ENCODE measurements at places on chromosomes 12 and 14.
A peak's percentile ranks its signal among the peaks of the same experiment; 100 is the strongest.

GRCh38 chr14:90698379-90698869, 117.8 kb downstream of the TTC7B start:
- ATAC-seq: no peak

- no peak for ATAC-seq
These were observed 4.9 kb downstream of the SIVA1 start for GRCh38 chr14:104757681-104758392.

- no peak for ATAC-seq
These were observed 23.8 kb upstream of the JPH4 start for GRCh38 chr14:23602181-23603095.

DNA sequence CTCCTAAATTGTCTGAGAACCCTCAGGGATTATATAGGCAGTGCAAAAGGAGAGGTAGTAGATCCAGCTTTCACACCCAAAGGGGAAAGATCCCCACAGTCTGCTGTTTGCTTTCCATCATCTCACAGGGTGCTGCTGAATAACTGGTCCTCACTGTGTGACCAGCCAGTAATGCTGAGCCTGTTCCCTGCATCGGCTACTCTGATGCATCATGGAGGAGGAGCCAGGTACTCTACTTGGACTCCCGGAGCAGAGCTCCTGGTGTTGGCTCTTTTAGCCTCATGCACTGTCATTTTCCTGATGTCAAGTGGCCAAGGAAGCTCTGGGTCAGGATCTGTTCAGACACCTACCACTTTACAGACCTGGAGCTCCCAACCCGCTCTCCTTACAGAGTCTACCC, 127.4 kb upstream of the ATF1 start:
- ATAC-seq: no peak

GRCh38 chr12:132446633-132447326, 43.2 kb upstream of the FBRSL1 start:
- no peak for ATAC-seq

GRCh38 chr12:19924360-19924759, 444.0 kb upstream of the PDE3A start:
- ATAC-seq: no peak

DNA sequence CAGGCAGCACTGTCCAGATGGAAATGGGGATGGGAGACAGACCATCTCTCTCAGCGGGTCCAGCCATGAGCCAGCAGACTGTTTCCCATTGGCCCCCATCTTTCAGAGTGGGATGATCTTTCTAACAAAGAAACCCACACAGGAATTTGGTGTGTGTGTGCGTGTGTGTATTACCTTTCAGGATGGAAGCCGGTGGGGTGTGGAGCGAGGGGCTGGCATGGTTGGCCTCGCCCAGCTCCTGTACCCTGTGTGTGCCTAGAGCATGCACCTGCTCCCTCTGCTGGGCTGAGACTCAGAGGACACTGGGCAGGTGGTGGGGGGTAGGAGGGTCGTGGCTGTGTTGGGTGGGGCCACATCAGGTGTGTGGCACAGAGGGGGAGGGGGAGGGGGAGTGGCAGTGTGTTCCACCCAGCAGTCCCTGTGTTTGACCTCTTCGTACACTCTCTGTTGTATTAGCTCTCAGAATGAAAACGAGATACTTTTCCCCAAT, 33.0 kb upstream of the TSPAN9 start:
- no peak for ATAC-seq

DNA sequence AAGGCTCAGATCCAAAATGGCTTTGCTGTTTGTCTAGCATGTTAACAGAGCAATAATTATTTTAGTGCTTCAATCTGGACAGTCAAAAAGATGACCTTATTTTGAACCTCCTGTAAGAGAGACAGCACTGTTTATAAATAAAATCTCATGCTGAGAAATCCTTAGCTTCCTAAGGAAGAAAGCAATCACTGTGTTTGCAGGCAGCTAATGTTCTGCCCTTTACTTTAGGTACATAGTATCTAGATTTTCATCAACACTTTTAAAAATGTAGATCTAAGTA, 105.3 kb downstream of the PRKD1 start:
- ATAC-seq: no peak

DNA sequence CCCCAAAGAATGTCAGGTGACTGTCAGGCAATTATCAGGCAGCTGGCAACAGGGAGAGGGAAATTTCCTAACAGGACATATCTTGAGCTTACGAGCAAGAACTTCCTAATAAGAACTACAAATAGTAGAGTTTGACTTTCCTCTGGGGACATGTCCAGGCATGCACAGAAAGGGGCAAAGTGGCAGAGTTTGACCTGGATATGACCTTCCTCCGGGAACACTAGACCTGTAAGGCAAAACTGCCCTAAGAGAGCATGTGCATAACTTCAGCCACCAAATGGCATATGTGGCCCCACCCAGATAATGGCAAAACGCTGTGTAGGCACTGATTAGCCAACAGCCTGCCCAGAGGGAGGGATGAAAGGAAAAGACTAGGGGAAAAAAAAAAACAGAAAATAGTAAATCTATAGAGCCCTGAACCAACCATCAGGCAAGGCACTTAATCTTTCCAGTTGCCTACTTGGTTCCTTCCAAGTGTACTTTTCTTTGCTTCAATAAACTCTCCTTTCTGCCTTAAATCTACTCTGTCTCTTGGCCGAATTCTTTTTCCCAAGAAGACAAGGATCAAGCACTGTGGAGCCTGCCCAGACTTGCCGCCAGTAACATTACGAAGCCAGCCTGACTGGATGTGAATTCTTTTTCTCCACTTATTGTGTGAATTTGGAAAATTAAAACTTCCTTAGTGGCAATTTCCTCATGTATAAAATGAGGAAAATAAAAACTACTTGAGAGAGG, 164.1 kb downstream of the SPTSSA start:
- ATAC-seq: no peak

GRCh38 chr12:52234223-52234810, 1.3 kb downstream of the KRT7 start:
- no peak for ATAC-seq

GRCh38 chr12:14284184-14284722, 81.2 kb upstream of the ATF7IP start:
- ATAC-seq: no peak

GRCh38 chr12:93008044-93008778, 79.1 kb upstream of the EEA1 start:
- peak; percentile 63 for ATAC-seq

GRCh38 chr14:105659935-105660527, 133.6 kb downstream of the TMEM121 start:
- no peak for ATAC-seq

- ATAC-seq: no peak
These were observed 71.7 kb downstream of the HMGA2 start for GRCh38 chr12:65895759-65896656.

GRCh38 chr14:24398293-24398652, 530 bp upstream of the NYNRIN start:
- no peak for ATAC-seq

- no peak for ATAC-seq
These were observed 142.9 kb upstream of the KITLG start for GRCh38 chr12:88723219-88723618.

DNA sequence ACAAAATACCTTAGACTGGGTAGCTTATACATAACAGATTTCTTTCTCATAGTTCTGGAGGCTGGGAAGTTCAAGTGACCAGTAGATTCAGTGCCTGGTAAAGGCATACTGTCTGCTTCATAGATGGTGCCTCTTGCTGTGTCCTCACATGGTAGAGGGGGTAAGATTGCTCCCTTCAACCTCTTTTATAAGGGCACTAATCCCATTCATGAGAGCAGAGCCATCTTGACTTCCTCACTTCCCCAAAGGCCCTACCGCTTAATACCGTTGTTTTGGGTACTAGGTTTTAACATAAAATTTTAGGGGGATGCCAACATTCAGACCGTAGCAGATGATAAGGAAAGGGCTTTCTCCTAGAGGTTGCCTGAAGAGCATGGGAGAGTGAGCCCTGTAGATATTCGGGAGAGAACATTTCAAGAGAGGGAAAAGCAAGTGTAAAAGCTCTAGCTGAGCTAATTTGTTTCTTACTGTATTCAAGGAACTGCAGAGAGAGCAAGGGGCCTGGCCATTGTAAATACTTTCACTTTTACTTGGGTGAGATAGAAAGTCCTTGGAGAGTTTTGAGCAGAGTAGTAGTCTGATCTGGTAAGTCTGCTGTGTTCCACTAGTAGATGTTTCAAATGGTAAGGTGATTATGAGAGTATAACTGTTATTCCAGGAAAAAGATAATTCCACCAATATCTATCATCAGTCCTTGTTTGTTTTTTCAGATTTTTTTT, 27.3 kb downstream of the FRS2 start:
- ATAC-seq: peak; percentile 48

DNA sequence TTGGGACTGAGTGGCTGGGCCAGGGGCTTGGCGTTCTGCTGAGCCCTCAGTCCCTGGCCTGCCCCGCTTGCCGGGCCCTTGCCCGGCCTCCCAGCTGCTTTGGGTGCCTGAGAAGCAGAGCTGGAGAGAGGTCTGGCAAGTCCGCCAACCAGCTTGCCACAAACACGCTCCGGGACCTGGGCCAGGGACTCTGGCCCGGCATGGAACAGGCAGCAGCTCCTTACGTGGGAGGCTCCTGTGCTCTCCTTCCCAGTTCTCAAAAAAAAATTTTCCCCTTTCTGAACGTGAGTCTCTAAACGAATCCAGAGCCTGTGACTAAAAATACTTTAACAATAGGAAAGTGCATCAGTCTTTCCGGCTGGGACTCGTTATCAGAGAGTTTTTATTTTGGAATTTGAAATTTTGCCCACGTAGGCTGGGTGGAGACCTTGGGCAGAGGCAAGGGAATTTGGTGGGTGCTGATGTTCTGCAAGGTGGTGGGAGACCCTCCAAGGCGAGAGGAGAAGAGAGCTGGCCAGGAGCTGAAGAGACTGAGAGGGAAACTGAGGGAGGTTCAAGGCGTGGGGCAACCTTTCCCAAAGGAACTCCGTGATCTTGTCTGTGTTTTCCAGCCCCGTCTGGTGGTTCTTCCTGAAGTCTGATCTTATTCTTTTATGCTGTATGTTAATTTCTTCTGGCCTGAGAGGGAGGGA, 6.8 kb upstream of the NR4A1 start:
- no peak for ATAC-seq

GRCh38 chr14:24339284-24340151, at the start of gene RIPK3:
RIPK3 (minus strand) TSS chr14:24339991; CDS start chr14:24339826, 165 bp downstream.
- ATAC-seq: peak; percentile 97

DNA sequence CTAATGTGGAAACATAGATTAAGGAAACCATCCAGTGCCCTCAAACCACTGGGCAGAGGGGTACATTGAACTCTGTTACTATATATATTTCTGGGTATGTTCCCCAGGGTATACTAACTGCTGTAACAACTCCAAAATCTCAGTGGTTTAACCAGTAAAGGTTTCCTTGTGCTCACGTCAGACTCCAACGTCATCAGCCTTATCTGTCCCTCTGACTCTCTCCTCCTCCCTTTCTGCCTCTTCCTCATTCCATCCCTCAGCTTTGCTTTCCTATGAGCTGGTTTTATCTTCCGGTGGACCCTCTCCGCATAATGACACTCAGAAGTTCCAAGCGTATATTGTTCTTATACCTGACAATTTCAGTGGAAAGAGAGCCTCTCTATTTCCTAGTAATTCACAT, 21.2 kb upstream of the SMCO2 start:
- no peak for ATAC-seq

DNA sequence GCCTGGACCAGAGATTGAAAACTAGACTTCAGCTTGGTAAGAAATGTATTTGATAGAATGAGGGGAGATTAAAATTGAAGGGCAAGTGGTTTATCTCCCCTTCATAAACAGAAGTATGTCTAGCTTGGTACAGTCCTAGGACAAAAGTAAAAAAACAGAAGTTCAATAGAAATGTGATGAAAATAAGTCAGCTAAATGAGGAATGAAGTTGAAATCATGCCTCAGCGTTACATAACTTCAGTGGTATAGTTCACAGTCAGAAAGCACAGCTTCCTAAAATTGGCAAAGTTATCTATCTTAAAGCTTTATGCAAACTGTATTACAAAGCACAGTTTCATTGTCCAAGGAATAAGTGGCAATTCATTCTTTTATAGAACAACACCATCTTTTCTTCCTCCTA, 90.2 kb upstream of the SYT10 start:
- no peak for ATAC-seq

DNA sequence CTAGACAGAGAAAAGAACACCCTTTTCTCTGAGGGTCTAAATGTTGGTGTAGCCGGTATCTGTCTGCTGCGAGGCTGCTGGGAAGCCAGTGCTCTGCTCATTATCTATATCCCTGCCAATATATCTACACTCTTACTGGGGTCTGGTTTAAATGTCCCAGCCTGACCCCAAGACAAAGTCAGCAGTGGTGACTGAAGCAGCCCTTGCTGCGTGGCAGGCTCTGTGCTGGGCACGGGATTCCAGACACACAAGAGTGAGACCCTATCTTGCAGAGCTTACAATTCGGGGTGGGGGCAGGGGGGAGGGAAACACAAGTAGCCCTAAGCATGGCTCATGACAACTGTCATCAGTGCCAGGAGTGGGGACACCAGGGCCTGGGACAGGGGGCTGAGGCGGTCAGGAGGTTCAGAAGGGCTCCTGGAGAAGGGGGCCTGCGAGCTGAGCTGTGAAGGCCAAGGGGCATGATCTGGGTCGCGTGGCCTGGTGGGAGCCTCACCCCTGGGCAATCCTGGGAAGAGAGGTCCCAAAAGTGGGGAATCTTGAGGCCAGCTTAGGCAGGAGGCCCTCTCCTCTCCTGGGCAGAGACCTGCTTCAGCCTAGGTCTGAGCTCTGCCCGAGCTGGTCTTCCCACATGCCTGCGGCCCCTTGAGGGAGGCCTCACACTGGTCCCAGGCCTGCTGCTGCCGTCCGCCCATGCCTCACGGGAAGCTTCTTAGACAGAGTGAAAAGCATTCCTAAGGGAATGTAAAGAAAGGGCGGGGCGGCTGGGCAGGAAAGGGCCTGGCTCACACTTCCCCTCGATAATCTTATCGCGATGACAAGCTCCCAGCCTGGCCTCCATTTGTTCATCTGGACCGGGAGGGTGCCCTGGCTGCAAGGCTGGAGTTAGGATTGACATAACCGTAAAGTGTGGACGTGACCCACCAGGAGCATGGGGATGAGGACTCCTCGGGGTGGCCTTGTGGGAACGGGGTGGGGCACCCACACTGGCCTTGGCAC, 7.3 kb upstream of the RCOR1 start:
- no peak for ATAC-seq

GRCh38 chr14:28494196-28494595, 272.4 kb upstream of the FOXG1 start:
- no peak for ATAC-seq

GRCh38 chr12:26205941-26206340, 10.6 kb downstream of the SSPN start:
- ATAC-seq: no peak

DNA sequence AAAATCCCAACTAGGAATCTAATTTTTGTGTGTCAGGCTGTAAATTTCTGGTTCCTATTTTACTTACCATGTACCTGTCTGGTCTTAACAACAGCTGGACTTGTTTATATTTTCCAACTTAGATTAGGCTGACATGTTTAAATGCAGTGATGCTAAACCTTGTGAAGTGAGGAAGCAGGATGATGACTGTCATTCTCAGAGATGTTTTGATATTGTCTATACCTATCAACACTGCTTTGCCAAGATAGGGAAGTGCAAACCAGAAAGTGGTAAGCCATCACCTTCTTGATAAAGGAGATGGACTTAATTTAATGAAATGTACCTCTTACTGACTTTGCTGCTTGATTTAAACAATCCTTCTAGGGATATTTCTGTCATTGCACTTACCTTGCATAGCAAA, 2.1 kb downstream of the BICD1 start:
- ATAC-seq: no peak

GRCh38 chr12:12327802-12328201, 22.2 kb downstream of the MANSC1 start:
- ATAC-seq: peak; percentile 48

All from activated T-helper 17 cell treated with anti-CD3 and anti-CD28 coated beads, Interleukin-2, amount 50 U/mL, for 72 hours (primary cell).